MG63 (cell line): ENCODE measurements at places on chromosomes 7 and 10. TPM values are rescaled to one million over a fixed set of nuclear protein-coding genes. Genes with fewer than 3 reads are reported as not detected.

GRCh38 chr10:105383978-105384377 is 742.9 kb downstream of the SORCS3 start:
- DNase-seq, result no peak

DNA sequence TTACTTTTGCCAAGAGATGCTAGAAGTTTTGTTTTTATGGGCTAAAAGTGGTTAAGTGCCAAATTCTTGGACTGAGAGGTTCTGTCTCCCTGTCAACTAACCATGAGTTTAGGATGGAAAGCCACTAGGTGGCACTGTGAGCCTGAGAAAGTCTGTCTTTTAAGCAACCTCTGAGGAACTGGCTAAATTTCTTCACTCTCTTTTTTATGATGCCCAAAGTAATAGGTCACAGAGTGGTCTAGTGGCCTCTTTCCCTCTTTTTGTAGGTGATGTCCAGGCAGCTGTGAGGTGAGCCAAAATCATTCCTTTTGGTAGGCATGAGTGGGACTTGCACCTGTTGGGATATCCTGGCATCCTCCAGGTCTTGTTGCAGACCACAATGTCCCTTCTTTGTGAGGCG is 56.8 kb downstream of the SND1 start:
- peak; percentile 52 for DNase-seq

GRCh38 chr10:69506834-69507713 is 55.8 kb downstream of the TSPAN15 start:
- no peak for DNase-seq

DNA sequence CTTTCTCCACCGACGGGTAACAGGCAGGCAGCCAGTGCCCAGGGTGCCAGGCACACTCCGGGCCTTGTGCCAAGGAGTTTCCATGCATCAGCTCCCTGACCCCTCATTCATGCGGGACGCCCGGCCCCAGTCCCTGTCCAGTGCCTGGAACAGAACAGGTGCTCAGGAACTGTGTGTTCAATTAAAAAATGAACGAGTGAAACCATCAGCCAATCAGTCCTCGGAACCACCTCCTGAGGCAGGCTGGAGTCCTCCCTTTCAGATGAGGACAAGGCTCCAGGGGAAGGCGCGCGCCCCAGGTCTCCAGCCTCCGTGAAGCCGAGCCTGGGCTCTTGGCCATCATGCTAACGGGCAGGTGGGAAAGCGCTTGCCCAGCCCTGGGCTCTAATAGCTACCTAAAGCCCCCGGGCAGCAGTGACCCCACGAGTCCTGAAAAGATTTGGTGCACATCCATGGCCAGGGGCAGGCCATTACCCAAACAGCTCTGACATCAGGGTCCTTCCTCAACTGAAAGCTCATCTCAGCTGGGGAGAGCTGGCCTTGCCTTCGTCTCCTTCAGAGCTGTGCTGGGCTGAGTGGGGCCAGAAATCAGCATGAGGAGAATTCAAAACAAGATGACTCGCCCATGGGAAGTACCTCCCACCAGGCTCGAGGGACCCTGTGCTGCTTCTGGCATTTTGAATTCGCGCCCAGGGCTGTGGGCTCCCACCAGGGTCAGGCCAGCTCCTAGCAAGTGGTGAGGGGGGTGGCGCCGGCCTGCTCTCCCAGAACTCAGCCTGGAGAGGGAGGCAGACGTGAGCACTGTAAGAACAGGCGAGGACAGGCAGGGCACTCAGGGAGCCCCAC is 200.5 kb downstream of the MAD1L1 start:
- DNase-seq, result peak; percentile 22

DNA sequence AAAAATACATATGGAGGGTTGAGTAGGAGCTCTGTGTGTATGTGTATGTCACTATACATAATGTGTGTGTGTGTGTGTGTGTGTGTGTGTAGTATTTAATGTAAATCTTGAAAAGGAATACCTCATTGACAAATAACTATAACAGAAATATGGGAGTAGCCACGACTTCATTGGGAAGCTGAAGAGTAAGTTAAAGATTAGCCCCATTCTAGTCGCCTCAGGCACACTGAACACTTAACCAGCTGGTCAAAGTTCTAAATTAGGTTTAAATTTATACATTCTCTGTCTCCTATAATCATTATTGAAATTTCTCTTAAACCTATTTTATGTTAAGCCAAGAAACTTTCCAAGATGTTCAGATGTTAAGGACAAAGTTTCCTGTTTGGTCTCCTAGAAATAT is 45.3 kb downstream of the FAM13C start:
- no peak for DNase-seq

Gene BTBD16
- not detected in 2 replicates for total RNA-seq

GRCh38 chr7:140678816-140679130 is 6.0 kb downstream of the ADCK2 start:
- no peak for DNase-seq

DNA sequence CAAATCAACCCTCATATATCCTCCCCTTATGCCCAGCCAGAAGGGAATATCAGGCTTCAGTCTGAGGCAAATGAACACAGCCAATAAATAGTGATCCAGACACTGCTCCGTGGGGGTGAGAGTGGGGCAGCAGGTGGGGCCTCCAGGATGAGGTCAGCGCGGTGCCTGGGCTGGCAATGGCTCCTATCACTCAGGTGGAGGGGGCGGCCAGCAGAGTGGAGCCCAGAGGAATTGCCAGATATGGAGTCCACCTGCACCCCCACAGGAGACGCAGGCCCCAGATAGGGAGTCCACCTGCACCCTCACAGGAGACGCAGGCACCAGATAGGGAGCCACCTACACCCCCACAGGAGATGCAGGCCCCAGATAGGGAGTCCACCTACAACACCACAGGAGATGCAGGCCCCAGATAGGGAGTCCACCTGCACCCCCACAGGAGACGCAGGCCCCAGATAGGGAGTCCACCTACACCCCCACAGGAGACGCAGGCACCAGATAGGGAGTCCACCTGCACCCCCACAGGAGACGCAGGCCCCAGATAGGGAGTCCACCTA is 78.0 kb upstream of the PPP2R2D start:
- no peak for DNase-seq

DNA sequence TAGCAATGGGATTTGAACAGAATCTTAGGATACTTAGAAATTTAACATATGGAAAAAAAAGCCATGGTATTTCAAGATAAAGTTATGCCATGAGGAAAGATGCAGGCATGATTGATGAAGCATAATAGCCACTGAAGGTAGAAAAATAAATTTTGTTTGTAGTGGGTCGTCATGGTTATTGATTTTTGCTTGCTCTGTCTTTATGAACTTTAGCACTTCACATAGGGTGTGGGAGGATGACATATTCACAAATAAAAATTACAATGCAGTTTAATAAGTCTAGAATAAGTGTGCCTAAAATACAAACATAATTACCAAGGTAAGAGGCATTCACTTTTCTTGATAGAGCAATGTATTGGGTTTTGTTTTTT is 129.1 kb upstream of the SEMA3E start:
- no peak for DNase-seq

Gene TSPAN15
- 7.5 TPM in 2 replicates for total RNA-seq

DNA sequence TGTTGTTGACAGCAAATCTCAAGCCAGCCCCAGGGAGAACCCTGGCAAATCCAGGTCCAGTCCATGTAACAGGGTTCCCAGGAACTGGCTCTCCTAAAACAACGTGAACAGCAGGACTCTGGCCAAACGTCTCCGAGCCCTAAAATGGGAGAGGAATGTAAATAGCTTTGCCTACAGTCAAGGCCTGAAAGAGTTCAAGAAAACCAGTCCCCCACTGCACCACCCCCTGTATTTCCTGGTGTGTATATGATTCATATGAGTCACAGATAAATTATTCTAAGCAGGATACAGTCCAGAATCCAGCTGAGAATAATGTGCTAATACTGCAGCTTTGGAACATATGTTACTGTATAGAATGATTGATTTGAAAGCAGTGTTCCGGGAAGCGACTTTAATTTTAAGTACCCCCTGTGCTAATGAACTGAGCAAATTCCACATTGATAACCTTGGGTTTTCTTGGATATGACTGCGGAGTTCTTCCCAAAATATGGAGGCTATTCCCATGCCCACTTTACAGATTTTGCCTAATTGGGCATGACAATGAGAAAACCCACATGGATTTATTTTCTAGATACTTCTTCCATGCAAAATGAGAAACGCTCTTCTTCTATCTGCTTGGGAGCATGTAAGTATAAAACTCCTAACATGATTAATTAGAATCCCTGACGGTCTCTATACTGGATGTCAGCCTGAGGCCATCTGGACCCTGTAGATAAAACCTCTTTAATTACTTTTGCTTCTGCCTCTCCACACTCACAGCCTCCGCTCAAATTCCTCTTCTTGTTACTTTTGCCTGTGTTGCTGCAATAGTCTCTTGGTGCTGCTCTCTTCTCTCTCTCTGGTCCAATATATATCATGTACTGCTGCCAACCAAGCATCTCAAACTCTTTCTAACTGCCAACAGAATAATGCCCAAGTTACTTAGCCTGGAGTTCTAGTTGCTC is 50.2 kb downstream of the LAMB4 start:
- DNase-seq, result peak; percentile 82

Gene CYP3A5
- total RNA-seq, result not detected in 2 replicates

Gene RTKN2
- total RNA-seq, result 1.3 and 2.7 TPM in 2 replicates

Gene DPYSL4
- total RNA-seq, result 16.5 and 22.3 TPM in 2 replicates

- no peak for DNase-seq
Observed at GRCh38 chr7:44985900-44986217, 7.0 kb upstream of the MYO1G start.

GRCh38 chr7:98869597-98870120 is at the start of gene TMEM130:
Gene TMEM130, minus strand, starts transcription at chr7:98870014. Its CDS starts 153 bp downstream, at chr7:98869861.
- no peak for DNase-seq

Gene GDF2
- not detected in 2 replicates for total RNA-seq

DNA sequence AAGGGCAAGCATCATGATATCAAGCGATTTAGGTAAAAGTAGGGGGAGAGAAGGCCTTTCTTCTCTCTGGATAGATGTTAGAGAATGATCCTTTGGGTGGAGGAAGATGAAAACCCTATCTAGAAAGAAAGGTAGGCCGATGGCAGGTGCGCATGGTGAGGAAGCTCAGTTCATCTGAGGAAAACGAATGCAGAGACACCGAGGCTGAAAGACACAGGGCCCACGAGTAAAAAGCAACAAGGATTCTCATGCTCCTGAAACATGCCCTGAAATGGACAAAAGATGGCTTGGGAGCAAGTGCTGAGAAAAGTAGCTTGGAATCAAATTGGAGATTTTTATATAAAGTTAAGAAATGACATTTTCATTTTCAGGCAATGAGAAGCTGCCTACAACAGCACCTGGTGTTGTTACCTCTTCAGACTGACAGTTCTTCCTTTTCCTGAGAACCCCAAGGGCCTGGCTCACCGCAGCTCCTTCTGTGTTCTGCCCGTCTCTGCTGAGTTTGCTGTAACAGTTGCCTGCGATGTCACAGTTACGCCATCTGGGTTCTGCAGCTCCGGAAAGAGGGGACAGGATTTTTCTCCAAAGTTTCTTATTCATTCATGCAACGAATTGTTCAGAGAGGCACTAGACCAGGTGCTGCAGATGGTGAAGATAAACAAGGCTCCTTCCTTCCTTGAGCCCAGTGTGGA is 402.0 kb upstream of the KLF6 start:
- DNase-seq, result no peak

- DNase-seq, result no peak
Observed at GRCh38 chr10:92913973-92914372, 65.7 kb downstream of the EXOC6 start.

Gene GNGT1
- total RNA-seq, result not detected in 2 replicates

Gene COL13A1
- total RNA-seq, result 8.6 and 9.1 TPM in 2 replicates

DNA sequence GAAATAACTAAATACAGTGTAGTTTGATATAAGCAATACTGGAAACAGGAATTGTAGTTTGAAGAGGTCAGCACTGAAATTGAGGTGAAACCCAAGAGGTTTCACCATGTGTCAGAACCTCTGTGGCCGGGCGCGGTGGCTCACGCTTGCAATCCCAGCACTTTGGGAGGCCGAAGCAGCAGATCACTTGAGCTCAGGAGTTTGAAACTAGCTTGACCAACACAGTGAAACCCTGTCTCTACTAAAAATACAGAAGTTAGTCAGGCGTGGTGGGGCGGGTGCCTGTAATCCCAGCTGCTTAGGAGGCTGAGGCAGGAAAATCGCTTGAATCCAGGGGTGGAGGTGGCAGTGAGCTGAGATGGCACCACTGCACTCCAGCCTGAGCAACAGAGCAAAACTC is 13.7 kb downstream of the AHCYL2 start:
- no peak for DNase-seq

DNA sequence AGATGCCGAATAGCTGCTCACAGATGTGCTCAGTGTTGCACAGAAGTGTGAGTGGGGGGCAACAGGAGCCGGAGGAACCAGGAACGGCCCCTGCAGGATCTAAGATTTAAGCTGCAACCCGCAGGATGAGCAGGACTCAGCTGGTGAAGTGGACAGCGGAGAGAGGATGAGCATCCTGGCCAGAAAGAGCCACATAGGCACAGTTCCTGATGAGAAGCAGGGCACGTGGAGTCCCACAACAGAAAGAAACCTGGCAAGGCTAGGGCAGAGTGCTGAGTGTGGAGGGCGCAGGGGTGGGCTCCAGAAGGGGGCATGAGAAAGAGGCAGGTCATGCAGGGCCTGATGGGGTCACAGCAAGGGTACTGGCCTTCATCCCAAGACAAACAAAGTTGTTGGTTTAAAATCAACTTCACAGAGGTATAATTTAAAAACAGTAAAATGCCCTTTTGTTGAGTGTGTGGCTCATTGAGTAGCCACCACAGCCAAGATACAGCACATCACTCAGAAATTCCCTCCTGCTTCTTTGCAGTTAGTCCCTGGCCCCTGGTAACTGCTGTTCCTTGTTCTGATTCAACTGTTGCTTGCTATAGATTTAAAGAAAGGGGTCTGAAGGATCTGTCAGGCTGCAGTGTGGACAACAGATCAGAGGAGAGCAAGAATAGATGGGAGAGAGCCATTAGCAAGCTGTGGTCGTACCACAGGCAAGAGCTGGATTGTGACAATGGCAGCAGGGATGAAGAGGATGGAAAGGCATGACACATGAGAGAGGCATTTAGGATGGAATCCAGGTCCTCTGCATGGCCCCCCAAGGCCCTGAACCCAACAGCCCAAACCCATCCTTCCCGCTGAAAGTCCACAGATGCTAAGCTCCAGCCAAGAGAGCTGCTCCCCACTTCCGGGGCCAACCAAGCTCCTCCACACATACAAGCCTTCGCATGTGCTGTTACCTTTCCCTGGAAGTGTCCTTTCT is 53.1 kb upstream of the OSBPL3 start:
- peak; percentile 67 for DNase-seq

Gene RASSF4
- total RNA-seq, result 0.15 and 0.26 TPM in 2 replicates

DNA sequence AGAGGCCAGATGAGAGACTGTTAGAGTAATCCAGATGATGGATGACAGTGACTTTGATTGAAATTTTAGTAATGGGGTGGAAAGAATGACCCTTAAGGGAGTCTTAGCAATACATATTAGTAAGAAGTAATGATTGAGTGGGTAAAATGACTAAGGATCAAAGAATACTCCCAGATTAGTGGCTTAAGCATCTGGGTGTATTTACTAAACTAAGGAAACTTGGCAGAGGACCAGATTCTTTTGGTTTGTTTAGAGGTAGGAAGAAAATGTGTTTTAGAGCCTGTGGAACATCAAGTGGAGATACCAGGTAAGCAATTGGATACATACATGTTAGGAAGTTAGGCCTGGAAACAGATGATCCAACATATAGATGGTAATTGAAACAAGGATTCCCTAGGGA is 58.8 kb upstream of the ADRA2A start:
- DNase-seq, result no peak
